ENCODE measurements at places on chromosomes 6 and 20. TPM values are rescaled to one million over a fixed set of nuclear protein-coding genes. Genes with fewer than 3 reads are reported as not detected.

BMP6 gene
- 1.2 TPM for total RNA-seq

DNA sequence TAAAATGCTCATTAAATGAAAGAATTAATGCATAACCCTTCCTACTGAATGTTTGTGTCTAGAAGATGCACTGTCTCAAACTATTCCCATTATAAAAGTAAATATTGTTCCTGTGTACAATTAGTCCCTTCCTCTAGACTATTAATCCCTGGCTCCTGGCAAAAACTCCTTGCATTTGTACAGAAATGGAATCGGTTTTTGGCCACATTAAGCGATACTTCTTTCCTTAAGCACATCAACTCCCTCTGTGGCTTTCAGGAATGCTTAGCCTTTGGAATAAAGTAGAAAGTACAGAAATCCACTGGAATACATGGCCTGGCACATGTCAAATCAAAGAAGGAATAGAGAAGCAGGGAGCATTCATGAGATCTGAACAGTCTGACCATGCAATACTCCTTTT is 179.8 kb downstream of the GMPR start:
- no peak for DNase-seq
- H3K27me3 ChIP-seq: no peaks in the 10 kb centered on the region
- H3K27ac ChIP-seq: no peak overlapping the region
- peaks cover 71% of the 10 kb centered on the region for H3K4me1 ChIP-seq
- no peak overlapping the region for H3K4me3 ChIP-seq

SOX12 gene
- 4.9 TPM for total RNA-seq

GRCh38 chr6:53023323-53023722 is 28.2 kb upstream of the GSTA4 start:
- H3K27me3 ChIP-seq: no peaks in the 10 kb centered on the region
- H3K27ac ChIP-seq: no peak overlapping the region
- peaks cover 31% of the 10 kb centered on the region for H3K36me3 ChIP-seq
- no peaks in the 10 kb centered on the region for H3K4me1 ChIP-seq
- DNase-seq: no peak

SMLR1 gene
- not detected for total RNA-seq

GRCh38 chr6:161547617-161548016 is 273.8 kb upstream of the AGPAT4 start:
- H3K27me3 ChIP-seq: no peaks in the 10 kb centered on the region
- no peaks in the 10 kb centered on the region for H3K4me1 ChIP-seq
- no peak overlapping the region for H3K4me3 ChIP-seq

Data from CD4-positive, CD25-positive, alpha-beta regulatory T cell (primary cell).